ACHN (cell line): ENCODE measurements at places on chromosomes 13 and 19.
A peak's percentile ranks its signal among the peaks of the same experiment; 100 is the strongest.

DNA sequence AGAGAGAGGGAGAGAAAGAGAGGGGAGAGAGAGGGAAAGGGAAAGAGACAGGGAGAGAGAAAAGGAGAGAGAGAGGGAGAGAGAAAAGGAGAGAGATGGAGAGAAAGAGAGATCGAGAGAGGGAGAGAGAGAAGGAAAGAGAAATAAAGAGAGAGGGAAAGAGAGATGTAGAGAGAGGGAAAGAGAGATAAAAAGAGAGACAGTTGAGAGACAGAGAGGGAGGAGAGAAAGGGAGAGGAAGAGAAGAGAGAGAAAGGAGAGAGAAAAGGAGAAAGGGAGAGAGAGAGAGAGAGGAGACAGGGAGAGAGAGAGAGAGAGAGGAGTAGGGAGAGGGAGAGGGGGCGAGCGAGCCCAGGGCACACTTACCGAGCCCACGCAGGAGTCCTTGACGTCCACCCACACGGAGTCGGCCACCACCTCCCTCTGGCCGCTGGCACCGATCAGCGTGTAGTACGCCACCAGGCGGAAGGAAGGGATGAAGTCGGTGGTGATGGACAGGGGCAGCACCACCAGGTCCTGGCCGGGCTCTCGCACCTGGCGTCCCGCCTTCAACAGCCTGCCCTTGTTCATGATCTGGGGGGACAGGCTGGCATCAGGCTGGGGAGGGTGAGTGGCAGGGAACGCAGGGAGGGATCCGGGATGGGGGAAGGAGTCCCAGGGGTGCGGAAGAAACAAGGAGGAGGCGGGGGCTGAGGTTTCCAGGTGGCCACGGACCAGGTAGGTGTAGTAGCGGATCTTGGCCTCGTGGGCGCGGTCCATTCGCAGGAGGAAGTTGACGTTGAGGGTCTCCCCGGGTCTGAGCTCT lies 10.0 kb downstream of the C3 start:
- no peak for DNase-seq

GRCh38 chr13:84774111-84774510 lies 891.8 kb upstream of the SLITRK1 start:
- DNase-seq, result no peak

GRCh38 chr19:8057545-8058270 lies 5.1 kb downstream of the CCL25 start:
- no peak for DNase-seq

DNA sequence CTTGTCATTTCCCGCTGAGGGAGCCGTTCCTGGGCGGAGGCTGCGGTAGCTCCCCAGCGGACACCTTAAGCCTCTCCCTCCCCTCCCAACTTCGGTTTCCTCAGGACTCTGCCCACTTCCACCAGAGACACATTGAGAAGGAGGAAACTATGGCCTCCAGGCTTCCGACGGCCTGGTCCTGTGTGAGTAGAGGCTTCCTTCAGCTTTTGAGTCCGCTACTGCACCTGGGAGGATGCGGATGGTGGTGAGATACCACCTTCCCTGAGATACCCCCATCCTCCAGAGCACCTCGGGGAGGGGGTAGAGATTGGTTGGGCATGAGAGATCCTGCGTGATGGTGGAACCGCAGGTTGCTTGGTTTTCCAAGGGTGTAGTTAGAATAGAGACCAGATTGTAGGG lies 955 bp downstream of the ZNF274 start:
- DNase-seq, result no peak

DNA sequence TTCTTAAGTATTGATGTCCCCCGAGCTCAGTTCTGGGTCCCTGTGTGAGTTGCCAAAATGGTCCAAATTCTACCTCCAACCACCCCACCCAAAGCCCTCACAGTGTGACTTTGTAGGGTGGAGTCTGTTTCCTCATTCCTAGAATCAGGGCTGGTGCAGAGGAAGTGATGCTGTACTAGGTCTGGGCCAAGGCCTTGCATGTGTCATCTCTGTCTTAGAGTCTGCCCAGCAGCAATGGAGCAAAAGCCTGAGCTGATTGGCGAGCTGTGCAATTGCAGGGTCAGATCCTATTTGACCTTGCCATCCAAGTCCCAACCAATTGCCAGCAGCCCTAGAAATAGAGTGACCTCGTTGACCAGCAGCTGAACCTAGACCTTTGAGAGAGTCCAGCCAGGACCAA lies 97.0 kb upstream of the ANKRD10 start:
- no peak for DNase-seq

DNA sequence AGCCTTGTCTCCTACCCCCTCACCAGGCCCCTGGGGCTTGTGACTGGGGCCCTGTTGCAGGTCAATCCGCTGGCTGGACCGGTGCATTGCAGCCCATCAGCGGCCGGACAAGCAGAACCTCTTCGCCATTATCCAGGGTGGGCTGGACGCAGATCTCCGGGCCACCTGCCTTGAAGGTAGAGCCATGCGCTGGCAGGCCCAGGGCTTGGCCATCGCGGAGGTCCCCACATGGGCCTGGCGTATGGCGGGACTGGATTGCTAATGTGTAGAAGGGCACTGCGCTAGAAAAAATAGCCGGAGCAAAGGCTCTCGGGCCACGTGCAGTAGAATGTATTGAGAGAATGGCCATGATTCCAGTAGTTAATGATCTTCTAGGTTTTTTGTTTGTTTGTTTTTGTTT lies 6.2 kb downstream of the QTRT1 start:
- no peak for DNase-seq

- no peak for DNase-seq
Measured at GRCh38 chr13:35917252-35917941, 213.8 kb downstream of the DCLK1 start.

GRCh38 chr19:48395499-48395898 lies 2.0 kb downstream of the GRIN2D start:
- DNase-seq, result no peak

GRCh38 chr19:48807590-48808308 lies 3.1 kb downstream of the BCAT2 start:
- DNase-seq, result no peak

GRCh38 chr13:101424381-101425155 lies 8.3 kb upstream of the NALCN start:
- DNase-seq, result no peak

GRCh38 chr13:95480131-95480545 lies 72.4 kb upstream of the CLDN10 start:
- DNase-seq, result no peak

DNA sequence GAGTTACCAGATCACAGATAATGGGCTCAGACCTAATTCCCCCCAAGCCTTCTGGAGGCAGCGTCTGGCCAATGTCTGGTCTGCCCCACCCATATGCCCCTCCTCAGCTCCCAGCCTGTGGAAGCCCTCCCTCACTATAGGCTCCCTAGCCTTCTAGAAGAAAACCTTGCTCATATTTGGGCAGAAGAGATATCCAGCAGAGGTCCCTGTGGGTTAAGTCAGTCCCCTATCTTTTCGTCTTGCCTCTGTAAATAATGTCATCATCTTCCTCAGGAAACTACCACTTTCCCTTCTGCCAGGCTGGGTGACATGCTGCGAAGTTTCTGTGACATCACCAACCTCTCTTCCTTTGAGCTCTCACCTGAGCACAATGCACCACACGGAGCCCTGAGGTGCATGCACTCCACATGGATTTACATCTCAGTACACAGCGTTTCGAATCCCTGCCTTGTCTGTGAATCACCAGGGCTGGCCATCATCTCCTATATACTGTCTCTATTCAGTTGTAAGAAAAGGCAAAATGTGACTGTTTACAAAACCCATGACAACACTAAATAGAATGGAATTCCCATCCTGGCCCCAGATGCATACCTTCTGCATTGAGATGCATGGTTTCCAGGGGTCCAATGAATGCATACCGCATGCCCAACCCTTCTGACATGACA lies 112.8 kb downstream of the CRYL1 start:
- DNase-seq, result no peak

DNA sequence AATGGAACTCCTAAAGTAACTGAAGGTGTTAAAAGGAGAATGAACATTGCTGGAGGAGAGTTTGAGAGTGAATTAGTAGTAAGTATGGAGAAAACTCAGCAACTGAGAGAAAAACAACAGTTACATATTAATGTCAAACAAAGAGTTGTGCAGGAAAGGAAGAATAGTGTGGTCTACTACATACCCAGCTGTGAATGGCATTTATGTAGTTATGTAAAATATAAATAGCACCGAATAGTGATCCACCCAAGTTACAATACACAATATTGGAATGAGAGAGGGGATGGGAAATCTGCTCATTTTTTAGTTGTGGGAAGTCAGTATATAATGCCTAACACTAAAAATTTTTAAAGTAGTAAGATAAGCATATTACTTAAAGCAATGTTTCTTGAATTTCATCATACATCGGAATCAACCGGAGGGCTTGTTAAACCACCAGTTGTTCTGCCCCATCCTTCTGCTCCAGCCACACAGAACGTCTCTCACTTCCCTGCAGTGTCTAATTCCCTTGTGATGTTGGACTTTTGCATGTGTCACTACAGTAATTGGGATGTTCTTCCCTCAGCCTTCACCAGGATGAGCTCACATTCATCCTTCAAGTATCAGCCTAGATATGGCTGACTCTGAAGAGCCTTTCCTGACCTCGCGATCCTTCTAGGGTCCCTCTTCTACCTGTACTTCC lies 11.5 kb downstream of the CCDC70 start:
- DNase-seq, result no peak

DNA sequence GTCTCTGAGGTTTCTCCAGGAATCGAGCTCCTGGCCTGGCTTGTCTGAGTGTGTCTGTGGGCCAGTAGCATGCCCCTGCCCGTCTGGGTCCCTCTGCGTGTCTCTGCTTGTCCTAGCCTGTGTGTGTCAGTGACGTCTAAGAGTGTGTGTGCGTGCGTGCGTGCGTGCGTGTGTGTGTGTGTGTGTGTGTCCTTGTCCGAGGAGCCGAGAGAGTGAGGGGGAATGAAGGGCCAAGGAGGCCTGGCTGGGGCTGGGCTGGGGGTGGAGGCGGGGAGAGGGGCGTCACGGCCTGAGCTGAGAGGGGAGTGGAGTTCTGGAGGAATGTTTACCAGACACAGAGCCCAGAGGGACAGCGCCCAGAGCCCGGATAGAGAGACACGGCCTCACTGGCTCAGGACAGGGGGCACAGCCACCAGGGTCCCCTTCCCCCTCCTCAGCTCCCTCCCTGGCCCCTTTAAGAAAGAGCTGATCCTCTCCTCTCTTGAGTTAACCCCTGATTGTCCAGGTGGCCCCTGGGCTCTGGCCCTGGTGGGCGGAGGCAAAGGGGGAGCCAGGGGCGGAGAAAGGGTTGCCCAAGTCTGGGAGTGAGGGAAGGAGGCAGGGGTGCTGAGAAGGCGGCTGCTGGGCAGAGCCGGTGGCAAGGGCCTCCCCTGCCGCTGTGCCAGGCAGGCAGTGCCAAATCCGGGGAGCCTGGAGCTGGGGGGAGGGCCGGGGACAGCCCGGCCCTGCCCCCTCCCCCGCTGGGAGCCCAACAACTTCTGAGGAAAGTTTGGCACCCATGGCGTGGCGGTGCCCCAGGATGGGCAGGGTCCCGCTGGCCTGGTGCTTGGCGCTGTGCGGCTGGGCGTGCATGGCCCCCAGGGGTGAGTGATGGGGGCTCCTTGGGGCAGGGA lies at the start of gene AXL:
TSS of gene AXL (plus strand) at position 609 of the 893 bp plus-strand sequence. CDS start at position 779, 170 bp downstream.
- DNase-seq, result peak; percentile 83

- DNase-seq, result no peak
Measured at GRCh38 chr19:55406091-55406825, 1.3 kb downstream of the UBE2S start.

GRCh38 chr19:5131506-5132205 lies 162.7 kb downstream of the KDM4B start:
- no peak for DNase-seq

- DNase-seq, result no peak
Measured at GRCh38 chr19:37989855-37990254, 82.8 kb downstream of the SIPA1L3 start.

DNA sequence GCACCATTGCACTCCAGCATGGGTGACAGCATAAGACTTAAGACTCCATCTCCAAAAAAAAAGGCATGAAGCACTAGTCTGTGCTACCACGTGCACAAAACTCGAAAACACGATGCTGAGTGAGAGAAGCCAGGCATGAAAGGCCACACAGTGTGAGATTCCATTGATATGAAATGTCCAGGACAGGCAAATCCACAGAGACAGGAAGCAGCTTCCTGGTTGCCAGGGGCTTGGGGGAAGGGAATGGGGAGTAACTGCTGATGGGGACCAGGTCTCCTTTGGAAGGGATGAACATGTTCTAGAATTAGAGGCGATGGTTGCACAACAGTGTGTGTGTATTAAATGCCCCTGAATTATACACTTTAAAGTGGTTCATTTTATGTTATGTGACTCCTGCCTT lies 15.9 kb upstream of the JUND start:
- DNase-seq, result no peak

GRCh38 chr19:3570606-3571011 lies 2.1 kb upstream of the HMG20B start:
- no peak for DNase-seq

DNA sequence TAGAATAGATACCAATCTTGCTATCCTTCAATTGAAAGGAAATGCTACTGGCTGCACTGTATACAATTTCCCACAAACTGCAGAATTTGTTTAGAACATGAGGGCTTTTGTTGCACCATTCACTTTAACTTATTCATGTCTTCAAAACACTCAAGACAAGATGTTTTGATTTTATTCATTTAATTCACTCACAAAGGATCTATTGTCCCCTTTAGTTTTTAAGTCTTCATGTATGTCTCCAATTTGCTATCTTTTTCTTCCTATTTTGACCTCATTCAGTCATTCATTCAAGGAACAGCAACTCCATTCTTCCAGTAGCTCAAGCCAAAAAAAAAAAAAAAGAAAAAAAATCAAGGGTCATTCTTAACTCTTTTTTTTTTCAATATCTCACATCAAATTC lies 130.6 kb upstream of the SOX21 start:
- no peak for DNase-seq

DNA sequence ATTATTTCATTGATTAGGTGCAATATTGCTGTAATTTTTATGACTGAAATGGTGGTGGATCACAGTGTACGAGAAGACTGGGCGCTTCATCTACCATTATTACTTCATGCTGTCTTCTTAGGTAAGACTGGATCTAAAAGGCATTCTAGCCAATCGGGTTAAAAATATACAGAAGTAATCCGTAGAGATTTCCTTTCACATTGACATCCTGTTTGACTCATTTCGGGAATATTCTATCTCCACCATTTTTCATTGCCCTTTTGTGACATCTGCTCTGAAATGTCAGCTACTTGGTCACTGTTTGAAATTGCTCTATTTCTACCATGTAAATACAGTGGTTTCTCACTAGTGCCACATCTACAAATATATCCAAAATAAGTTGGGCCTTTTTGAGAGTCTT lies 90.2 kb downstream of the ZAR1L start:
- no peak for DNase-seq

- DNase-seq, result peak; percentile 91
Measured at GRCh38 chr19:18763674-18764590, 27.2 kb downstream of the COMP start.

DNA sequence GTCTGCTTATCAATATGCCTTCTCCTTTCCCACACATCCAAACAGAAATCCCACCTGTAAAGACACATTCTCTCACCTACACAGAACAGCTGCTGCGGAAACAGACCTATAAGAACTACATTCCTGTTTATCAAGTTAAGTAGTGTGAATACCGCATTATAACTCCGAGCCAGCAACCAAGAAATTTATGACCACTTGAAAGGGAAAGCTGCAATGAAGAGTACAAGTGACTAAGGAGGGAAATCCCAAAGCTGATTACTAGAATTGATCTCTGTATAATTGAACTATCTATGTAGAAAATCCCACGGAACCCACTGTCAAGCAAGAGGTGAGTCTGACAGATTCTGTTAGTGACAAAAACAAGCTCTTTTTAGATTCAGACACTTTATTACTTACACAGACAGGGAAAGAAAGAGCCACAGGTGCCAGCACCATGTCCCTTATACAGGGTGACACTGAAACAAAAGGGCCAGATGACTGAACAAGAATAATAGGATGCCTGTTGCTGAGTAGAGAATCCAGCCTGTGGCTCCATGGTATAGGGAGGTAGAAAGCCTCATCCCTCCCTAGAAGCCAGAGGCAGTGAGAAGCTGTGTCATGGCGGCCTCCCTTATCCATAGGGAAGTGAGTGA lies 1.6 kb upstream of the IGFL4 start:
- no peak for DNase-seq
